NCI-H1694 (cell line): ENCODE measurements at places on chromosomes 5 and 9.

DNA sequence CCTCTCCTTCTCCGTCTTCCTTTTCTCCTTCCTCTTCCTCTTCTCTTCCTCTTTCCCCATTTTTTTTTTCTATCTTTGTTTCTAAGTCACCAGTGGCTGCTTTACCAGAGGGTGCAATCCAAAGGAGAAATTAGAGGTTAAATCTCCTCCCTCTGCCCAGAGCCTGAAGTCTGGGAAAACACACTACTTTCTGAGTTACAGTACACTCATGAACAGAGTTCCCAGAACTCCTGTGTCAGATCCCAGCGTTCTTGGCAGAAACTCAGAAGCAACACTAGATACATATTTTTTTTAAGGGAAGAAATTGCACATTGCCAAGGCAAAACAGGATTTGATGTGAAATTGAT lies 189.0 kb downstream of the SNCAIP start:
- no peak for DNase-seq

- no peak for DNase-seq
These were observed 8.4 kb upstream of the NDST1 start for GRCh38 chr5:150499437-150499956.

DNA sequence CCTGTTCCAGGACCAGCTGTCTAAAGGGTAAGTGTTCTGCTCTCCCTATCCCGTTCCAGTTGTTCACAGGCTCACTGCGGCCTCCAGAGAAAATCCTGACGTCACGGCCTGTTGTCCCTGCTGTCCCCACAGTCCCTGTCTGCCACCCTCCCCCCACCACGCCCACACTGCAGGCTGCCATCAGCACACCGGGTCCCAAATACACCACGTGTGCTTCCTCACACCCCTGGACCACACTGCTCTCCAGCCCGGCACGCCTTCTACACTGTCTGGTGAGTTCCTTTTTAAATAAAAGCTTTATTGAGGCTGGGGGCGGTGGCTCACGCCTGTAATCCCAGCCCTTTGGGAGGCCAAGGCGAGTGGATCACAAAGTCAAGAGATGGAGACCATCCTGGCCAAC lies 88.3 kb upstream of the RUFY1 start:
- DNase-seq = no peak

- DNase-seq = no peak
These were observed 13.1 kb downstream of the DNAJB5 start for GRCh38 chr9:35002623-35003022.

DNA sequence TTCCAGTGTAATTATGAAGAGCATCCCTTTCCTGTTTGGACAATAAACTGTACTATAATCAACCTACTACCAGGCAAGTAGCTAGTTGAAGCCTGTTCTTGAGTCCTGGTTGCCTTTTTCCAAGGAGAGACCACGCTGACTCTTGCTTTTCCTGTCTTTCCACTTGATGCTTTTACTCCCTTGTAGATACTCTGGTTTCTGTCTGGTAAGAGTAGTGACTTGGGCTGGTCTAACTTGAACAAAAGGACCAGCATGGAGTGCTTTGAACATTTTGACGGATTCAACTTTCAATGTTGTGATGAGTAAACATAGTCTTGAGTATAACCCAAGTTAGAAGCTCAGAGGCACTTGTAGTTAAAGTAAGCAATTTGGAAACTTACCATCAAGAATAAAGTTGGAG lies 464.3 kb downstream of the GADD45G start:
- DNase-seq = no peak
